ENCODE measurements at places on chromosomes 4 and X.

DNA sequence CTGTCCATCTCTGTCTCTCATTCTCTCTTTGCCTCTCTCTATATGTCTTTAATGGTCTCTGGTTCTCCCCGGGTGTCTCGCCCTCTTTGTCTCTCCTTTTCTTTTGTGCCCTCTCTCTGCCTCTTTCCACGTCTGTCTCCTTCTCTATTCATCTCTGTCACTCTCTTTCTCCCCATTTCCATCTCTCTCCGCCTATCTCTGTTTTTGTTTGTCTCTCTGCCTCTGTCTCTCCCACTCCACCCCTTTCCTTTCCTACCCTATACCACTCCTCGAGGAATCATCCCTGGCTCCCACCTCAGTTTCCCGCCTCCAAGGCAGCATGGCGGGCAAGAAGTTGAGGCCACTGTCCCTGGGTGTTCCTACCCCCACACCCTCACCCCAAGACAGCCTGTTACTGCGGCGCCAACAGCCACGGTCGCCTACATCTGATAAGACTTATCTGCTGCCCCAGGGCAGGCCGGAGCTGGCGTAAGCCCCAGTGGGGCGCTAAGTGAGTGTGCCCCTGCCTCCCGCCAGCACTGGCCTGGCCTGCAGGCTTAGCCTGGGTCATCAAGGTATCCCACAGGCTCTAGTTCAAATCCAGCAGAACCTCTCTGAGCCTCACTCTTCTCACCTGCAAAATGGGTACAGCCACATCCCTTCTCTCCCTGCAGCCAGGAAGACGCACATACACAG, 713 bp upstream of the GATA1 start:
- no peak for DNase-seq

- DNase-seq: no peak
Observed at GRCh38 chr4:56744030-56744429, 62.9 kb upstream of the HOPX start.

- no peak for DNase-seq
Observed at GRCh38 chr4:54320826-54321685, 92.0 kb downstream of the PDGFRA start.

GRCh38 chr4:181674315-181674875, 568.8 kb upstream of the TENM3 start:
- no peak for DNase-seq

DNA sequence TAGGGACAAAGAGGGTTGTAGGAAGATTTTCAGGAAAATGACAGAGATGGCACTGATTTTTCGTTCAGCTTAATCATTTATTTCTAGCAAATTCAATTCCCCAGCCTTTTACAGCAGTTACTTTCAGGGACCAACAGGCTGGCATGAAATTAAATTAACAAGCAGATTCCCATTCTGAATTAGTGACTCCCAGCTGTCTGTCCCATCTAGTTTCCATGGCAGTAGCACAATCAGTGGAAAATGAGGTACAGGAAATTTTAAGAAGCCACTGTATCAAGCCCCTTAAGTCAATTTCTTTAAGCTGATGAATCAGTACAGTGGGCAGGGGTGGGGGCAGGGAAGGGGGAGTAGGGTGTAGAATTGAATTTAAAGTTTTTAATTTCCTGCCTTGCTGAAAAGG, 121.1 kb upstream of the TEX13C start:
- DNase-seq: no peak

- DNase-seq: no peak
Observed at GRCh38 chr4:107740381-107740780, 20.3 kb upstream of the PAPSS1 start.

GRCh38 chr4:153438916-153439756, 27.0 kb upstream of the TMEM131L start:
- DNase-seq: peak; percentile 30

Measured in activated CD4-positive, alpha-beta T cell treated with anti-CD3 and anti-CD28 coated beads for 4 hours (primary cell).